ENCODE measurements at places on chromosomes 5 and 9.

GRCh38 chr5:173618927-173619519 is 2.6 kb upstream of the BOD1 start:
- peak; percentile 16 for DNase-seq

DNA sequence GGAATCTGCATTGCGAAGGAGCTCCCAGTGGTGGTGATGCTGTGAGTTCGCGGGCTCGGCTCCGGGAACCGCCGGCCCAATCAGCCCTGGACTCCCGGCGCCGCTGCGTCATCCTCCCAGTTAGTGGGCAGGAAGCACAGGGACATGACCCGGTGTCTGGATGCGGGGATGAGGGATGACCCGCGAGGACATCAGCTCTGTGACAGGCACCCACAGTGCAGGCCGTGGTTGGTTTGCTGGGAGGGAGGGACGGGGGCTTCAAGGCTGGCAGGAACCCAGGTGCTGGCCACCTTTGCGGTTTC is 996 bp downstream of the NXNL2 start:
- no peak for DNase-seq

GRCh38 chr5:87113861-87114260 is 153.8 kb upstream of the RASA1 start:
- no peak for DNase-seq

GRCh38 chr5:82735160-82735789 is 341.9 kb downstream of the TMEM167A start:
- DNase-seq = no peak

- no peak for DNase-seq
Measured at GRCh38 chr9:87148331-87149104, 201.2 kb upstream of the GAS1 start.

DNA sequence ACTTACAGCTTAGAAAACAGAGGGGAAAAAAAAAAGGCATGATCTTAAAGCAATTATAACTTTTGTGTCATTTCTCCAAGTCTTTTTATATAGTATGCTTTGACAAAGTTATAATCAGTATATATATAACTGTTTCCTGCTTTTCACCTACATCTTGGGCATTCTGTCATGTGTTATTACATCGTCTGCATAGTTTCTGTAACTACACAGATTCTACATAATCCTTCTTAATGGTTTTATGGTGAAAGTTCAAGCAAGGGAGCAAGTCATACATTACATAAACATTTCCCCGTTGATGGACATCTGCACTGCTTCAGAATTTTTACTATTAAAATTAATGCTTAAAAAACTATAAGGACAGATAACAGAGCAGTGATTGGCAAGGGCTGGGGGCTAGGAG is 12.1 kb downstream of the FEM1C start:
- DNase-seq = no peak

DNA sequence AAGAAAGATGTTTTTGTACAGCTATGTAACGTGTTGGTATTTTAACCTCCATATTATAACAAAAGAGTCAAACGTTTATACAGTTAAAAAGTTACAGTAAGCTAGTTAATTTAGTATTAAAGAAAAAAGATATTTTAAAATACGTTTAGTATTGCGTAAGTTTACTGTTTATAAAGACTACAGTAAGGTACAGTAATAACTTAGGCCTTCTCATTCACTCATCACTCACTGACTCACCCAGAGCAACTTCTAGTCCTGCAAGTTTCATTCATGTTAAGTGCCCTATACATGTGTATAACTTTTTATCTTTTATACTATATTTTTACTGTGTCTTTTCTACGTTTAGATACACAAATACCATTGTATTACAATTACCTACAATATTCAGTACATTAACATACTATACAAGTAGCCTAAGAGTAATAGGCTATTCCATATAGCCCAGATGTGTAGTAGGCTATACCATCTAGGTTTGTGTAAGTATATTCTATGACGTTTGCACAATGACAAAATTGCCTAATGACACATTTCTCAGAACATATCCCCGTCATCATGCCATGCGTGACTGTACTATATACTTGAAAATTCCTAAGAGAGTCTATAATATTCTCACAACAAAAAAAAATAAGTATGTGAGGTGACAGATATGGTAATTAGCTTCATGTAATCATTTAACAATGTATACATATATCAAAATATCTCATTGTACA is 33.8 kb downstream of the ERP44 start:
- DNase-seq = no peak

- no peak for DNase-seq
Measured at GRCh38 chr5:102975045-102975444, 144.9 kb downstream of the GIN1 start.

- no peak for DNase-seq
Measured at GRCh38 chr9:134219646-134220060, 55.3 kb upstream of the RNU6ATAC start.

All from stimulated activated CD4-positive, alpha-beta T cell treated with anti-CD3 and anti-CD28 coated beads, Interleukin-15, amount 100 ng/mL, for 1 hour (primary cell).